M059J (cell line): ENCODE measurements at places on chromosomes 4 and X. TPM values are rescaled to one million over a fixed set of nuclear protein-coding genes. Genes with fewer than 3 reads are reported as not detected.

MGAT4D gene
- total RNA-seq, result not detected in 2 replicates

CASP6 gene
- 28.6 and 54.1 TPM in 2 replicates for total RNA-seq

KDM6A gene
- total RNA-seq, result 17.9 and 25.5 TPM in 2 replicates

MMRN1 gene
- not detected in 2 replicates for total RNA-seq

GCNA gene
- 0.20 and 1.0 TPM in 2 replicates for total RNA-seq

CT83 gene
- total RNA-seq, result not detected in 2 replicates
